ENCODE measurements at places on chromosomes 2 and 18. TPM values are rescaled to one million over a fixed set of nuclear protein-coding genes. Genes with fewer than 3 reads are reported as not detected.

- H3K4me1 ChIP-seq, result peaks cover 2% of the 10 kb centered on the region
- DNase-seq, result no peak
- H3K27me3 ChIP-seq, result no peaks in the 10 kb centered on the region
Observed at GRCh38 chr2:197626965-197627625, 48.3 kb downstream of the RFTN2 start.

DNA sequence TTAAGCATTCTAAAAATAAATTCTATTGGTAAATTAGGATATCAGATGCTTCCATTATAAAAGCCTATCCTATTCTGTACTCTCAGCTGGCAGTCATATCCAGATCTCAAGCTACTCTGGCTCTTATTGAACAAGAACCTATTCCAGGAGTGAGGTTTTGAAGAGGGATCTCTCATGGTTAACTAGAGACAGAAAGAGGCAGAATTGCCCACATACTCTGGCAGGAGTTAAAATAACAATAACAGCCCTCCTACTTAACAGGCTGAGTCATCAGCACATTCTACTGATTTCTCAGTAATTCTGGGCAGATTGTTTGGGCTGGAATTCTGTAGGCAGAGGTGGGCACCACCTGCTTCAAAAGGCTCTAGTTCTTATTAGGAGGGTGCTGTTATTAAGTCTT, 142.0 kb upstream of the UNC80 start:
- no peak for DNase-seq
- H3K36me3 ChIP-seq, result no peaks in the 10 kb centered on the region
- H3K4me3 ChIP-seq, result no peak overlapping the region
- H3K4me1 ChIP-seq, result no peaks in the 10 kb centered on the region
- no peak overlapping the region for H3K27ac ChIP-seq

DNA sequence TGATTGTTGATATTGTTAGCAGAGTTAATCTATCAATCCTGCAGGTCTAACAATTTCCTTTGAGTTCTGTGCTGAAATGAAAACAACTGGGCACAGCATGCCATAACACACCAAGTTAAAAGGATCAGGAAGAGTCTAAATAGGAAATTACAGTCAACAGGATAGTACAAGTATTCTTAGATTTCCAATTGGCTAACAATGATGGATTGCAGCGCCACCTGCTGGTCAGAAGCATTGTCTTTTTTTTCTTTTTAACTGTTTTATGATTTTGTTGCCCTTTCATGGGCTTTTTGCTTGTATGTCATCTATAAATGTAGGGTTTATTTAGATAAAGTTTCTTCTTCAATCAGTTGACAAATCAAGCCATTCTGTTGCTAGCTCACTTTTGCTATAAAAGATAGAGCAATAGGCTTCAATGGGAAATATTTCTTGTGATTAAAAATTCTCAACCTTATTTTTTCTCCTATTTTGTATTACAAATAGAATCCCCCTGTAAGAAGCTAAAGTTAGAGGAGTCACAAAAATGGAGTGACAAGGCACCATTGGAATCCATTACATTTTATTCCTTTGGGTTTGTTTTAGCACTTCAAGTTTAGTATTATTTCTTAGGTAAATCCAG, 40.8 kb upstream of the RPRM start:
- no peak overlapping the region for H3K4me3 ChIP-seq
- no peaks in the 10 kb centered on the region for H3K27me3 ChIP-seq
- no peaks in the 10 kb centered on the region for H3K36me3 ChIP-seq
- H3K4me1 ChIP-seq, result no peaks in the 10 kb centered on the region
- no peak overlapping the region for H3K27ac ChIP-seq

Gene TUBB6
- total RNA-seq, result 230 TPM

Gene LRATD1
- total RNA-seq, result 4.8 TPM

DNA sequence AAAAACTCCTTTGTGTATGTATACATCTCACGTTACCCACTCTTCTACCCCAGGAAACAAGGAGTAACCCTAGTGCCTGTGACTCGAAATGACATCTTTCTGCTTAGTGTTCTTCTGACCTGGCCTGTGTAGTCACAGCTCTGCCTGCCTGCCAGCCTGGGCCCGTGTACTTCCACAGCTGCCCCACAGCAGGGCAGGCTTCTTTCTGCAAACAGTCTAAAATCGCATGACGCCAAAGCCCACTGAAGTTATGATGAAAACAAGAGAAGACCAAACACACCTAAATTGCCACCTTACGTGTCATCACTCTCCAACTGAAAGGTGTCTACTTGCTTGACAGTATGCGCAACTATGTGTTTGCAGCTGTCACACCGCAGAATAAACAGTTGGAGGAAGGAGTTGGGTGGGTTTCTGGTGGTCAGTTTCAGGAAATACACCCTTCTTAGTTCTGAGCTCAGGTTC, 1.5 kb downstream of the GAREM1 start:
- H3K4me3 ChIP-seq, result peak overlapping the region; percentile 76
- H3K27me3 ChIP-seq, result peaks cover 12% of the 10 kb centered on the region
- peaks cover 14% of the 10 kb centered on the region for H3K4me1 ChIP-seq
- DNase-seq, result peak; percentile 59
- no peaks in the 10 kb centered on the region for H3K36me3 ChIP-seq
- peak overlapping the region; percentile 87 for H3K27ac ChIP-seq

- DNase-seq, result no peak
- no peaks in the 10 kb centered on the region for H3K27me3 ChIP-seq
- no peak overlapping the region for H3K4me3 ChIP-seq
- no peak overlapping the region for H3K27ac ChIP-seq
- H3K4me1 ChIP-seq, result no peaks in the 10 kb centered on the region
- H3K36me3 ChIP-seq, result no peaks in the 10 kb centered on the region
Observed at GRCh38 chr2:14257801-14258507, 374.6 kb upstream of the LRATD1 start.

DNA sequence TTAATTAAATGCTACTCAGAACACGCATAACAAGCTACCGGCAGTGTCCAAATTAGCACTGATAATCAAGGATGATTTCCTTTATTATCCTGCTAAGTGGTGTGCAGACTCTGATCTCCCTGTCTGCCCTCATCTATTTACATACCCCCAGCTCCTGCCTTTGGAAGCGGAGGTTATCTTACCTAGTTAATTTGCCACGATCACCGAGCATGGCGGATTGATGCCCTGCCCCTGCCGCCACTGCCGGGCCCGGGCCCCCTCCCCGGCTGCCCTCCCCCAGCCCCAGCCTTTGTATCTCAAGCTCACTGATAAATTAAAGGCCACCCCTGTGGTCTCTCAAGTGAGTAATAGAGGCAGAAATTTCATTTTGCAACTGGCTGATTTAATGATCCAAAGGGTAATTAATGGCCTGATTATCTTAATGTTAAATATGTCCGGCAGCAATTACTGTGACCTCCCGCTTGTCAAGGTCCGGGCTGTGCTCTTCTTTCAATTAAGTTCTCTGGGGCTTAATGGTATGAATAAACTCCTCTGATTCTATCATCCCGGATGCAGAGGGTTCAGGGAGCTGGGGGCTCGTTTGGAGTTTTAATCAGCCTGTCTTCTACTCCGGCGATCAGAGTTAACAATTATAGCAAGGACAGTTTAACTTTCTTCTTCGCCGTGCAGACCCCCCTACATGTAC, 113.4 kb downstream of the GBX2 start:
- no peak for DNase-seq
- H3K27me3 ChIP-seq, result no peaks in the 10 kb centered on the region
- H3K4me3 ChIP-seq, result no peak overlapping the region

GRCh38 chr18:34591920-34592444, 118.1 kb upstream of the DTNA start:
- DNase-seq, result peak; percentile 75
- H3K36me3 ChIP-seq, result no peaks in the 10 kb centered on the region
- H3K4me3 ChIP-seq, result no peak overlapping the region
- H3K27me3 ChIP-seq, result no peaks in the 10 kb centered on the region

DNA sequence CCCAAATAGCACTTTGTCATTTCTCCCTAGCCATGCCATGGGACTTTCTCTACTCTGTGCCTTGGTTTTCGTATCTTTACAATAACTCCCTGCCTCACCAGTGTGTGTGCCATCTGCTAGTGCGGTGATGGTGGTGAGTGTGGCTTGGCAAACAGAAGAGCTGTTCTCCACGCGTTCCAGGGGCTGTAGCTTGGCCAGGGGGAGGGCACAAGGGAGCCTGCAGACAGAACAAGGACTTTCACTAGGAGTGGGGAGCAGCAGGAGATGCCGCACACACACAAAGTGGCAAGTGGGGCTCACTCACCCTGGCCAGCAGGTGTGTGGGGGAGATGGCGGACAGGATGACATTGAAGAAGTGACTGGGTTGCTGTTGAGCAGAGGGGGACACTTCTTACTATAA, 196.9 kb downstream of the HAUS1 start:
- no peak overlapping the region for H3K27ac ChIP-seq
- H3K4me1 ChIP-seq, result peaks cover 7% of the 10 kb centered on the region
- no peaks in the 10 kb centered on the region for H3K36me3 ChIP-seq
- peak; percentile 33 for DNase-seq

DNA sequence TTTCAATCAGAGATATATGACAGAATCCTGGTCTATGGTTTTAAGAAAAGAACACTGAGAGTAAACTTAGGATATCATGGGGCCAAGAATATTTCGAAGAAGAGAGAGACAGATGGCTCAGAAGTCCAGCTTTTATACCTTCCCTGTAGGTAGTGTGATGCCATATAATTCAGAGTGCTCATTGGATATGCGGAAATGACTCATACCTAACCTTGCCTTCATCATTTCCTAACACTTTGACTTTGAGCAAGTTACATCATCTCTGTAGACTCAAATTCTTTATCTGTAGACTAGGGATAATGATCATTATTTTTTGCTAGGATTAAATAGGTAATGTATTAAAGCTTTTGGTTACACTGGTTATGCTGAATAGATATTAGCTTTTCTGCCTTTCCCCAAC, 461.6 kb upstream of the CNTNAP5 start:
- no peaks in the 10 kb centered on the region for H3K4me1 ChIP-seq
- H3K4me3 ChIP-seq, result no peak overlapping the region
- no peaks in the 10 kb centered on the region for H3K27me3 ChIP-seq
- H3K27ac ChIP-seq, result no peak overlapping the region
- DNase-seq, result no peak
- H3K36me3 ChIP-seq, result no peaks in the 10 kb centered on the region

Gene DUSP19
- 2.7 TPM for total RNA-seq

Gene POTEI
- total RNA-seq, result not detected

DNA sequence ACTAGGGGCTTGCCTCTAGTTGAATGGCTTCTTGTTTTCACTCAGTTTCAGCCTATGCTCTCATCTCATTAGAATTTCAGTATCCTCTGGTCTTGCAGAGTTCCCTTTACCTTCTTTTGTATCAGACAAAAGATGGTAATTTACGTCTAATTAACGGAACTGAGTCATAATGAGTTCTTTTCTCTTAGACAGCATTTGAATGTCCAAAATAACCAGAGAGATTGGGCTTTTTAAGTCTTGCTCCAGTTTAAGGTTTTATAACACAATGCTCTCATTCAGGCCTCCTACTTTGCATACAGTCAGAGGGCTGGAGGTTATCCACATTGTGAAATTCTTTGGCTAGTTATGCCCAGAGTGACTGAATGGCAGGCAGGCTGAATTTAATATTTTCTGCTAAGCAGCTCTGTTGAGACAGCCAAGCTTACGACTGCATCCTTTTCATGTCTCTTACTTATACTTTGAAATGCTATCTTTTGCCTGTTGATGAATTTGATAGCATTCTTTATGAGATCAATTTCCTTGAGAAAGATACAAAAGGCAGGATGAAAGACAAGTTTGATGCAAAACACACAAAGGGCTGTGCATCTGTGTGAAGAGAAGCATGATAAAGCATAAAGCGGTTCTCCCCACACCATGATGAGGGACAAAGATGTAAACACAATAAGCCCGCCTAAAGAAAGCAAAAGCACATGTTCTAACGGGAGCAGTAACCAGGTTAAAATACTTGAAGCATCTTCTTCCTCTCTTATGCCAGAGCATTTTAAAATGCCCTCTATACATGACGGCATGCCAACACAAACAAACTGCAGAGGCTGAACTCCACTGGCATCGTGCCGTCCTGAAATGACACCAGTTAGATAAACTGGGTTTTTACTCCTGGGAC, 90.0 kb downstream of the CDH2 start:
- DNase-seq, result peak; percentile 79
- H3K27me3 ChIP-seq, result no peaks in the 10 kb centered on the region

GRCh38 chr18:77815666-77816338, 566.2 kb downstream of the GALR1 start:
- H3K4me1 ChIP-seq, result no peaks in the 10 kb centered on the region
- H3K36me3 ChIP-seq, result no peaks in the 10 kb centered on the region
- no peak overlapping the region for H3K4me3 ChIP-seq
- DNase-seq, result no peak

GRCh38 chr2:38960609-38961320, 71.1 kb downstream of the ARHGEF33 start:
- DNase-seq, result no peak
- peaks cover 4% of the 10 kb centered on the region for H3K27me3 ChIP-seq
- peaks cover 9% of the 10 kb centered on the region for H3K4me1 ChIP-seq

DNA sequence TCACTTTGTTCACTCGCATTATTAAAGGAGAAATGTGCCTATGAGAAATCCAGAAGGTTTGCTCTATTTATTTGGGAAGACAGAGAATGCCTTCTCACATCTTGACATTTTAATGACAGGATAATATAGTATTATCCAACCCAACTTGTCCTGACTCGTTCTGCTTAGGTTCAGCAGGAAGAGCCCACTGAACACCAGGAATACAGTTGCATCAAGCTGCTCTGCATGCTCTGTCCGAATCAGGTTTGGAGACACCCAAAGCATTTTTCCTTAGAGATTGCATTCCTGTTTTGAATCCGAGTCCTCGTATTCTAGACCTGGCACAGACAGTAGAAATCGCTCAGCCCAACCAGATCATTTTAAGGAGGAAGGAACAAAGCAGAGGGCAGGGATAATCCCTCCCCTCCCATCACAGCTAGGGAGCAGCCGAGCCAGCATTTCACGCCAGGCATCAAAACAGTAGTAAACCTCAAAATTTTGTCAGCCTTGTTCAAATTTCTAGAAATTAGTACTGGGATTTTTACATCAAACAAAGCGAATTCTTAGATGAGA, 837.4 kb upstream of the ID2 start:
- H3K27ac ChIP-seq, result no peak overlapping the region
- no peaks in the 10 kb centered on the region for H3K36me3 ChIP-seq
- peak; percentile 19 for DNase-seq

Gene GMCL1
- total RNA-seq, result 7.5 TPM

- no peak overlapping the region for H3K27ac ChIP-seq
- peaks cover 3% of the 10 kb centered on the region for H3K27me3 ChIP-seq
- H3K4me3 ChIP-seq, result no peak overlapping the region
- H3K36me3 ChIP-seq, result no peaks in the 10 kb centered on the region
Observed at GRCh38 chr2:19866771-19867170, 35.0 kb downstream of the TTC32 start.

DNA sequence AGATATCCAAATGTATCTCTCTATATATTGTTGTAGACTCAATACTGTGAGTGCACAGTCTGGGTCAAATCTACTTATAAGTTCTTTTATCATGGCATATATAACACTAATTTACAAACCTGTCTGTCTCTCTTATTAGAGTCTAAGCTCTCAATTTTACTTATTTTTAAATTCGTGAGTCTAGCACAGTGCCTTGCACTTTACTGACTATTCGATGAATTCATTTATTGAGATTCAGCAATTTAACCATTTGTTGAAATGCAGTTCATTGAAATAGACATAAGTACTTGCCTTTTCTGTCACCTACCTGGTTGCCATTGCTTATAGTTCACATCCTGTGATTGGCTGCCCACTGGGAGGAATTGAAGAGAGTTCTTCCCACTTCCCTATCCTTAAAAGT, 10.3 kb upstream of the ALS2 start:
- H3K36me3 ChIP-seq, result no peaks in the 10 kb centered on the region
- no peaks in the 10 kb centered on the region for H3K27me3 ChIP-seq
- H3K27ac ChIP-seq, result no peak overlapping the region
- no peak for DNase-seq
